Esophagus squamous epithelium (tissue), 5 donors: ENCODE measurements at places on chromosomes 2 and 18.
A peak's percentile ranks its signal among the peaks of the same experiment; 100 is the strongest.

- peaks cover 6% of the 10 kb centered on the region for H3K4me1 ChIP-seq
- H3K27me3 ChIP-seq, result no peaks in the 10 kb centered on the region
- H3K36me3 ChIP-seq, result no peaks in the 10 kb centered on the region
- no peak for DNase-seq
These were observed 26.4 kb upstream of the ATRAID start for GRCh38 chr2:27185331-27186026.

- no peaks in the 10 kb centered on the region for H3K36me3 ChIP-seq
- H3K4me3 ChIP-seq, result no peak overlapping the region
- H3K4me1 ChIP-seq, result no peaks in the 10 kb centered on the region
- no peak overlapping the region for H3K27ac ChIP-seq
- no peak for DNase-seq
These were observed 16.2 kb downstream of the DOCK10 start for GRCh38 chr2:225025917-225026571.

- H3K27me3 ChIP-seq, result peaks cover 8% of the 10 kb centered on the region
- peaks cover 11% of the 10 kb centered on the region for H3K4me1 ChIP-seq
- H3K4me3 ChIP-seq, result peak overlapping the region; percentile 21
- no peak for DNase-seq
- H3K36me3 ChIP-seq, result no peaks in the 10 kb centered on the region
- peak overlapping the region; percentile 77 for H3K27ac ChIP-seq
These were observed 332 bp upstream of the PDCD1 start for GRCh38 chr2:241859017-241859435.

DNA sequence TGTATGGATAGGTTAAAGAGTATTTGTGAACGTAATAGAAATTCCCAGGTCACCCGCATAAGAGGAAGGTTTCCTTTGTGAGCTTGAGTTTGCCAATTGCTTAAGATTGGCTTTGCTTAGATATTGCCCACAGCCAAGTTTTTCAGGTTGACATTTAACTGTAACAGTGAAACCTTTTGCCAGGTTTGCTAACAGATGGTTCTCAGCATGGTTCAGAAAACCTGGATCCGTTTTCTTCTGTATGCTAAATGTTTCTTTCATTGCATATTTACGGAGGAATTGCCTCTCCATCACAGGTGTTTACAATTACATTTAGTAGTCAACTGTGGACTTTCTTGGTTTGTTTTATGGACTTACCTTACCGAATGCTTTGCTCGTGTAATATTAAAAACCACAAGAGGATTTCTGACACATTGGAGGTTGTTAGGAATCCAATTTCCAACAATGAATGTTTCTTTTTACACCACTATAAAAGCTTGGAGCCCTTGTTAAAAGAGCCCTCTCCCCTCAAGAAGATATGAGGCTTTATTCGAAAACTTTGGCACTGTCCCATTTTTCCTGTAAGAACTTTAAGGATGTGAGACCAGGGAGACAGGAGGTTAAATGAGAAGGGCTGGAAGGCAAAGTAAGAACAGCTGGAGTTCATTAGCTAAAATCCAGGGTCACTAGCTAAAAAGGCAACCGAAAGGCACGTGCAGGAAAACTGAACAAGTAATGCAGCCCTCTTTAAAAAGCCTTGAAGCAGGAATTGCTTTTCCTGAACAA lies 7.8 kb downstream of the CDK15 start:
- H3K4me1 ChIP-seq, result no peaks in the 10 kb centered on the region
- no peak overlapping the region for H3K4me3 ChIP-seq
- H3K27ac ChIP-seq, result no peak overlapping the region
- no peaks in the 10 kb centered on the region for H3K27me3 ChIP-seq
- no peak for DNase-seq

DNA sequence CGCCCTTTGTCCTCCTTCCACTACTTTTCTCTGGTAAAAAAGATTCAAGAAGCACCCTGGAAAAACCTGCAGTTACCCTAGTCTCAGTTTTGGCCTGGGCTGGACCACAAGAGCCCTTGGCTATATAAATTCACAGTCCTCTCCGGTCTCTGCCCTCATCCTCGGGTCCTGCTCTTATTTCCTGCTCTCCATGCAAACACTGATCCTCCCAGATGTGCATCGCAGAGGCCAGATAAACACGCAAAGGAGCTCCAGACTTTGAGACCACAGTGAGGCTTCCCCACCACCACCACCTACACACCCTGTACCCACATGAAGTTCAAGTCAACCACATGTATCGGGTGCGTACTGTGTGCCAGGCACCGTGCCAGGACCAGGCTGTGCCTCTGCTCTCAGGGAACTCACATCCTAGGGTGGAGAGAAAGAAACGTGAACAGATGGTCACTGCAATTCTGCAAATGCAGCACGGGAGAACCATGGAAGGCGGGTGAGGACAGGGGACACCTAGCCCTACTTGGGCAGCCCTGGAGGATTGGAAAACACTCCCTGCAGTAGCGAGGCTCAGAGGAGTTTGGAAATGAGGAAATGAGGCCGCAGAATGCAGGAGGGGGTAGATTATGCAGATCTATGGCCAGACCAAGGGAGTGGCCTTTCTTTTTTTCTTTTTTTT lies 7.4 kb downstream of the CTDSP1 start:
- H3K27ac ChIP-seq, result peak overlapping the region; percentile 87
- H3K4me3 ChIP-seq, result peak overlapping the region; percentile 68
- H3K36me3 ChIP-seq, result peaks cover 36% of the 10 kb centered on the region
- no peak for DNase-seq
- no peaks in the 10 kb centered on the region for H3K27me3 ChIP-seq

DNA sequence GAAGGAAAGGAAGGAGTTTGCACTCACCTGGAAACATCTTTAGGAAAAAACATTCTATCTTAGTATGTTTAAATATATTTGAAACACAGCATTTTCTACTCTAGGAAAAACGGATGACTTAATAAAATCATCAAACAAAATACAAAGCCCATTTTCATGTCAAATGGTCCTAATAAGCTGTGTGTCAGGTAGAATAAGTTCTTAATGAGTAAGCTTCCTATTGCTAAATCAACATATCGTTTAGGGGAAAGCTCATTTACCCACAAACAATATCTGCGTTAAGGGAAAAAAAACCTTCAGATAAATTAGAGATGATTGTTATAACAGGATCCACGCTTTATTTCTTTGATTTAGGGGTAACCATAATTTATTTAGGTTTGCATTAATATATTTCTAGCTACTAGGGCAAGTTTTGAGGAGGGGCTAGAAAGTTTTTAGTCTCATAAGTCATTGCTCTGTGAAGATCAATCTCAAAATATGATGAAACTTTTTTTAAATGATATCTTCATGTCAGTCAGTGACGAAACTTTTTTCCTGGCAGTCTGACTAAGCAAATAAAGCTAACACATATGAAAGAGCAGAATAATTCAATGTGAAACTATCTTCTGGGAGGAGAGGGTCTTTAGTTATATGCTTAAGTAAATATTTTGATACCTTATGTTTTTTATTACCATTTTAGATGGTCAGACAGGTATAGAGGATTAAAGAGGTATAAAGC lies 147.1 kb downstream of the WDSUB1 start:
- H3K4me3 ChIP-seq, result no peak overlapping the region
- H3K4me1 ChIP-seq, result peaks cover 44% of the 10 kb centered on the region
- DNase-seq, result no peak
- H3K27ac ChIP-seq, result peak overlapping the region; percentile 86

- no peaks in the 10 kb centered on the region for H3K36me3 ChIP-seq
- no peaks in the 10 kb centered on the region for H3K27me3 ChIP-seq
- no peak for DNase-seq
- H3K4me3 ChIP-seq, result no peak overlapping the region
- peak overlapping the region; percentile 52 for H3K27ac ChIP-seq
These were observed 170.9 kb downstream of the BCL2 start for GRCh38 chr18:63148449-63149301.

- DNase-seq, result no peak
- H3K4me3 ChIP-seq, result no peak overlapping the region
- H3K36me3 ChIP-seq, result no peaks in the 10 kb centered on the region
- H3K27me3 ChIP-seq, result no peaks in the 10 kb centered on the region
These were observed 26.3 kb downstream of the ASAP2 start for GRCh38 chr2:9232886-9233285.

GRCh38 chr18:55435592-55435991 lies 152.4 kb downstream of the TCF4 start:
- H3K4me1 ChIP-seq, result no peaks in the 10 kb centered on the region
- no peak overlapping the region for H3K4me3 ChIP-seq
- DNase-seq, result no peak

DNA sequence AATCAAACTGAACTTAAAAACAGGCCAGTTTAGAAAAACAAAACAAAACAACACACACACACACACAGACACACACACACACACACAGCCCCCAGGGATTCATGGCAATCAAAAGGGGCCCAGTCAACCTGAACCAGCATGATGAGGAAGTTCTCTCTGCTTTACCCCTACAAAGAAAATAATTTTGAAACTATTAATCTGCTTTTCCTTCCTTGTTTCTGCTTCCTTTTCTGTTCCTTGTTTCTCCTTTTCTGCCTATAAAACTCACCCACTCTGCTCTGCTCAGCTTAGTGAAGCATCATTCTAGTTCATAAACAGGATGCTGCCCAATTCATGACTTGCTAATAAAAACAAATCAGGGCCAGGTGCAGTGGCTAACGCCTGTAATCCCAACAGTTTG lies 203.1 kb downstream of the RAB3GAP1 start:
- no peak overlapping the region for H3K4me3 ChIP-seq
- no peaks in the 10 kb centered on the region for H3K4me1 ChIP-seq
- no peaks in the 10 kb centered on the region for H3K27me3 ChIP-seq
- DNase-seq, result no peak
- H3K36me3 ChIP-seq, result peaks cover 4% of the 10 kb centered on the region

GRCh38 chr2:215080545-215080944 lies 57.9 kb downstream of the ABCA12 start:
- H3K27me3 ChIP-seq, result no peaks in the 10 kb centered on the region
- peaks cover under 1% of the 10 kb centered on the region for H3K4me1 ChIP-seq
- no peaks in the 10 kb centered on the region for H3K36me3 ChIP-seq
- no peak overlapping the region for H3K27ac ChIP-seq
- no peak overlapping the region for H3K4me3 ChIP-seq

GRCh38 chr2:8022908-8023640 lies 658.8 kb upstream of the ID2 start:
- no peaks in the 10 kb centered on the region for H3K4me1 ChIP-seq
- no peak overlapping the region for H3K27ac ChIP-seq
- no peak for DNase-seq
- no peaks in the 10 kb centered on the region for H3K27me3 ChIP-seq
- H3K4me3 ChIP-seq, result no peak overlapping the region

DNA sequence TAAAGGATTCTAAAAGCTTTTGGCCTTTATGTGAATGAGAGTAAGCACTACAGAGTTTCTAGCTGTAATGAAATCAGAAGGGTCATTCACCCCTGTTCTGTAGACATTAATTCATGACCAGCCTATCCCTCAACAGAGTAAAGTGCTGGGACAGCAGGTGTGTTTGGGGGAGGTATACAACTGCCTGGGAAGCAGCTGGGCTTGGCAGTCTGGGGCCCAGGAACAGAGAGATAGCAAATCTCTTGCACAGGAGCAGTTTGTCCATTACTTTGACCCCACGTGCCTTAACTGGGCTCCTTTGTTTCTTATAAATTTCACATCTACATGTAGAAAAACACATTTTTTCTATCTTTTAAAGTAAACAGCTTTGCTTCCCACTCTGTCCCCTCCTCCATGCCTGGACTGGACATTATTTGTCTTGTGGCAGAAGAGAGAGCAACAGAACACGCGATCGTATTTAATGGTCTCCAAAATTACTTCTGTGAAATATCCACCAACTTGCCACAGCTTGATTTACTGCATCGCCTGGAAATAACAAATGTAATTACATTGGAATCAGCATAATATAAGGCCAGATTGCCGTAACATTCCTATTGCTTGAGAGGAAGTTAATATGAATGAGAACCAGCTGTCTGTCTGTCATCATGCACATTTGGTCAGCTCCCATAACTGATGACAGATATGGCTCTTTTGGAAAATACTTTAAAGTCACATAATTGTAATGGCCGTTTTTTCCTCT lies 263.8 kb downstream of the RBM43 start:
- H3K27me3 ChIP-seq, result no peaks in the 10 kb centered on the region
- H3K36me3 ChIP-seq, result no peaks in the 10 kb centered on the region
- no peak overlapping the region for H3K27ac ChIP-seq
- no peaks in the 10 kb centered on the region for H3K4me1 ChIP-seq

DNA sequence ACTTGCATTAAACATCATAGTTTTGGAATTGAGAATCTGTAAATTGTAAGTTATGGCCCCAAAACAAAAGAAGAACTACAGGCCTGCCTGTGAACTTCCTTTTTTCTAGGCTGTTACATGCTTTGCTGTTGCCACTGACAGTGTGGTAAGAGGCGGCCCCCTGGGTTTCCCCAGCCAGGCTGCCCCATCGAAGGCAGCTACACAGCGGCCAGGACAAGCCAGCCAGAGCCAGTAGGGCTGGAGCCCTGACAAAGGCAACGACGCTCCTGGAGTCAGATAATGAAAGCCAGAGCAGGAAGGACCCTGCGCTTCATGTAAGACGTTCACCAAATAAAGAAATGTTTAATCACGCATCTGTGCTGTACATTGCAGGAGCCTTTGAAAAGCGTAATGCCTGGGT lies 55.0 kb downstream of the ANKRD44 start:
- peak; percentile 19 for DNase-seq
- no peaks in the 10 kb centered on the region for H3K27me3 ChIP-seq
- peak overlapping the region; percentile 66 for H3K27ac ChIP-seq
- H3K36me3 ChIP-seq, result no peaks in the 10 kb centered on the region

DNA sequence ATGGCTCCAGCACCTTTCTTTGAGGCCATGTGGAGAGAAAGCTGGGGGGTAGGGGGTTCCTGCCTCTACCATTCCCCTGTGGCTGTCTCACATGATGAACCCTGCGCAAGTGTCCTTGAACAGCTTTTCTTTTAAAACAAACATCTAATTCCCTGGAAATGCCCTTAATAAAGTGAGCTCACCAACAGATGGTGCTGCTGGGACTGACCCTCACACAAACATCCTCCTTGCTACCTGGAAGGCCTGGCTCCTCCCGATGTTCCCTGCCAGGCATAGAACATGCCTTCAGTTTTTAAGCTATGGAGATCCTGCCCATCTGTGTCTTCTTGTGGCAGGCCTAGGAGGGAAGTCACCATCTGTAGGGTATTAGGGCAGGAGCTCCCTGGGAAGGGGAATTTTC lies 60.7 kb upstream of the GATA6 start:
- H3K36me3 ChIP-seq, result no peaks in the 10 kb centered on the region
- H3K4me1 ChIP-seq, result no peaks in the 10 kb centered on the region
- no peak overlapping the region for H3K4me3 ChIP-seq
- no peak overlapping the region for H3K27ac ChIP-seq

- no peak overlapping the region for H3K27ac ChIP-seq
- H3K27me3 ChIP-seq, result no peaks in the 10 kb centered on the region
- peaks cover 17% of the 10 kb centered on the region for H3K4me1 ChIP-seq
- no peak overlapping the region for H3K4me3 ChIP-seq
- peaks cover 14% of the 10 kb centered on the region for H3K36me3 ChIP-seq
These were observed 7.7 kb downstream of the PPP1R7 start for GRCh38 chr2:241157841-241158545.

DNA sequence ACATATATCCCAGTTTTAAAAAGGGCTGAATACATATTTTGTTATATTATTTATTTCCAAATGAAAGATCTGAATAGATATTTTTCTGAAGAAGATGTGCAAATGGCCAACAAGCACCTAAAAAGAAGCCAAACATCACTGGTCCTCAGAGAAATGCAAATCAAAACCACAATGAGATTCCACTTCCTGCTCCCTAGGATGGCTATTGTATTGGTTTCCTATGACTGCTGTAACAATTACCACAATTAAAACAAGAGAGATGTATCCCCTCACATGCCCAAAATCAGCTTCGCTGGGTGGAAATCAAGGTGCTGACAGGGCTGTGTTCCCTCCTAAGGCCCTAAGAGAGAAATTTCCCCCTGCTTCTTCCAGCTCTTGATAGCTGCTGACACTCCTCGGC lies 23.2 kb downstream of the ABCB11 start:
- H3K4me3 ChIP-seq, result no peak overlapping the region
- no peak for DNase-seq
